ENCODE measurements at places on chromosomes 12 and 14. TPM values are rescaled to one million over a fixed set of nuclear protein-coding genes. Genes with fewer than 3 reads are reported as not detected.
A peak's percentile ranks its signal among the peaks of the same experiment; 100 is the strongest.

GRCh38 chr14:21098076-21098891 lies at the start of gene ZNF219:
Gene ZNF219, minus strand, starts transcription at chr14:21098655. Its CDS starts 5,064 bp downstream, at chr14:21093591.
- peak; percentile 64 for DNase-seq

Gene PTPRO
- 1.3 TPM for total RNA-seq

- DNase-seq = peak; percentile 16
Observed at GRCh38 chr12:121144416-121144914, 11.8 kb downstream of the P2RX7 start.

DNA sequence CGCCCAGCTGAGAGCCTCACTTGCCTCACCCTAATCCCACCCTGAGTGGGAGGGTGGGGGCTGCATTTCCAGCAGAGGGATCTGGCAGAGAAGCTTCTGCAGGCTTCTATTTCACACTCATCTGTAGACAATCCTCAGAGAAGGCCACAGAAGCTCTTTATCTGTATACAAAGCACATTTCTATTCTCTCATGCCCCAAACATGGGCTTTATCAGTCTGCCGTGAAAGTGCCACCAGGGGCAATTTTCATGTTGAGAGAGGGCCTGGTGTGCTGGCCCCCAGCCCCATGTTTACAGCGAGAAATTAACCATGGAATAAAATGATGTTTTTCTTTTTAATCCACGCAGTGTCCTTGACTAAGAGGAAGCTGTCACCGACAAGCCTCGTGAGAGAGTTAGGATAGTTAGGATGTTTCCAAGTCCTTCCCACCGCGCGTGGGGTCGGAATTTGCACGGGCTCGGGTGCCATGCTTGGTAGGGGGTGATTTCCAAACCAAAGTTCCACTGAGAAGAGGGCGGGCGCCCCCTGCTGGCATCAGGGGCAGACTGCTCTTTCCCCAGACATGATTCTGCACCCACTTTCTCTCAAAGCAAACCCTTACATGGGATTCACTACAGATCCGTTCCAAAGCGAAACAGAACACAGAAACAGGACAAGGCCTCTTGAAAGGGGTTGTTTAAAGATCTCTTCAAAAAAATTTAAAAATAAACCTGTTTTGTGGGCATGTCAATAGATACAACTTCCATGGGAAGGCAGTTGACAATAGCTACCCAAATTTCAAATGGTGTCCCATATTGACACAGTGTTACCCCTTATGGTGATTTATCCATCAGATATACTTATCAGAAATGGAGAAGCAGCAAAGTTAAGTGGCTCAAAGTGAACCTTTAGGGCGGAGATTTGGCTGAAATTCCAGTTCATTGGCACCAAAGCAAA lies 19.4 kb downstream of the BDKRB1 start:
- peak; percentile 85 for DNase-seq

DNA sequence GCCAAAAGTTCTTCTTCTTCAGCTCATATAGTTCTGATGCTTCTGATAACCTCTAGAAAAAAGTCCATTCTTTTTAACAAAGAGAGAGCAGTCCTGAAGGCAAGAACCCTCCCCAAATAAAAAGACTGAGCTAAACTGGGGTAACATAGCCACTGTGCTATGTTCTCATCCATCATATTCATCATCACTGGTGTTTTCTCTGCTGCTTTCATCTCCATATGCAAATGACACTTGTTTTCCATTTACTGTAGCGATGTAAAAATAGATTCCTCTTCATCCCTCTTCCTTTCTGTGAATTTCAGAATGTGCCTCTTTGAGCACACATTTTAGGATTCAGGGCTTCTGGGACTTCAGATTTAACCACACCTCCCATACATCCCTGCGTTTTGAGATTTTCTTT lies 44.9 kb downstream of the GSC start:
- no peak for DNase-seq

All from body of pancreas (tissue), 4 donors.